ENCODE measurements at places on chromosomes 3 and 15.

GRCh38 chr3:140347151-140347550 is 330.7 kb upstream of the TRIM42 start:
- DNase-seq = no peak

DNA sequence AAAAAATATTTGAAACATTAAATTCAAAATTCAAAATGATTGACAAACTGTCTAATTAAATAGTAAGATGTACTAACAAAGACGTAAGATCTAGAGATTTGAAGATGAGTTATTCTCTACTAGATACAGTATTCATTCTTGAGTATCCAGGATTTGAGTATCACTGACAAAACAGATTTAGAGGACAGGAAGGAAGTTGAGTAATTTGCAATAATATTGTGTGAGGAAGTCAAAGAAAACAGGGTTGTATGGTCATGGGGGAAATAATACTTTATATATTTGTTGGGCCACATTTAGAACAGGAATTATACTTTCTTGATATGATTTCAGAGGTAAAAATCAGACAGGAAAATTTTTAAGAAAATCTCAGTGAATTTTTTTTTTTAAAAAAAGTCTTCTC is 393.1 kb upstream of the CDIN1 start:
- no peak for DNase-seq

- peak; percentile 23 for DNase-seq
These were observed at the start of gene TNFAIP8L3 for GRCh38 chr15:51094606-51095569. Gene TNFAIP8L3, minus strand, starts transcription at chr15:51094906. Its CDS starts 311 bp downstream, at chr15:51094595.

- peak; percentile 20 for DNase-seq
These were observed 119.4 kb upstream of the IQSEC1 start for GRCh38 chr3:13192471-13193213.

DNA sequence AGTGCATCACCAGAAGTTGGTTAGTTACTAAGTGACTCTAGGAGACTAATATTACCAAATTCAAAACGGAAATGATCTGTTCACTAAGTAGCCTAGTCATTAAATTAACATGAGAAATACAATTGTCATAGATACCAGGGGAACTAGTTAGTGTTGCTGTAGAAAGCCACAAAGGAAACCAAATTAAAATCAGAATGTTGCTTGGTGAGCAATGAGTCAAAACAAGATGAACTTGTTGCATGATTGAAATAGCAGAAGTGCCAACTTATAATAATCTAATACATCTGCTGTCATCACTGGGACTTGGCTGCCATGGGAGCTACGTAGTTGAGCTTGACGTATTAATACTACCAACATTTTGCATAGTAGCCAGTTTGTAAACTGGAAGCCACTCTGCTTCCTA is 458.1 kb downstream of the DIPK2A start:
- DNase-seq = no peak

- no peak for DNase-seq
These were observed 173.3 kb downstream of the ALDH1A2 start for GRCh38 chr15:57892181-57892580.
